ENCODE measurements at places on chromosomes 12 and 14. TPM values are rescaled to one million over a fixed set of nuclear protein-coding genes. Genes with fewer than 3 reads are reported as not detected.

Gene RSRC2
- polyA plus RNA-seq: 40.3 TPM

GRCh38 chr12:123050331-123050831 is 69.9 kb downstream of the ARL6IP4 start:
- H3K36me3 ChIP-seq: no peaks in the 10 kb centered on the region
- no peak for DNase-seq
- no peaks in the 10 kb centered on the region for H3K27me3 ChIP-seq
- no peak overlapping the region for H3K27ac ChIP-seq
- H3K4me3 ChIP-seq: no peak overlapping the region

GRCh38 chr12:57006809-57007475 is 596 bp upstream of the ZBTB39 start:
- H3K4me1 ChIP-seq: peaks cover 56% of the 10 kb centered on the region
- H3K27me3 ChIP-seq: no peaks in the 10 kb centered on the region
- DNase-seq: no peak
- H3K36me3 ChIP-seq: peaks cover 22% of the 10 kb centered on the region
- no peak overlapping the region for H3K27ac ChIP-seq

DNA sequence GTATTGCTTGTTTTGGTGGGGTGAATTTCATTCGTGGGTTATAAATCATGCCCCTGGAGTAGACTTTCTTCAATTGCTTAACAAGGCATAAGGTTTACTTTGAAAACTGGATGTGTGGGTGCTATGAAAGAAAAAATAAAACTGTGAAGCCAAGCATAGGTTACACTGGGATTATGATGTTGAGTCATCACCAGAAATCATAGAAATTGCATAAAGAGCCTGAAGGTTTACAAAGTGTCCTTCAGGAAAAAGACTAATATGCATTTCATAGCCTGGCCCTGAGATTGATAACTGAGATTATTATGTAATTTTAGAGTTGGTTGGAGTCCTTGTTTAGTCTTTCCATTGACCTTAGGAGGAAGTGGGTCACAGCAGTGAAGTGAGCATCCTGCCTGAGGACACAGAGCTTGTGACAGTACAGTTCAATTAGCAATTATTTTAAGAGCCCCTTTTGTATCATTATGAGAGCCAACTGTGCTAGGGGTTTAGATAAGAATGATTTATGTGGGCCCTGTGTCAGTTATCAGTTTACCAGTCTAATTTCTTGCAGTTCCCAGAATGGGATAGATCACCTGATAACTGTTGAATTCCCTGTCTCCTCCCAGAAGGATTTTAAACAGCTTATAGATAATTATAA is 13.6 kb downstream of the LRRK2 start:
- no peak overlapping the region for H3K27ac ChIP-seq
- no peaks in the 10 kb centered on the region for H3K4me1 ChIP-seq
- H3K4me3 ChIP-seq: no peak overlapping the region
- no peaks in the 10 kb centered on the region for H3K36me3 ChIP-seq
- no peak for DNase-seq

GRCh38 chr14:76168531-76168930 is 16.8 kb downstream of the GPATCH2L start:
- no peaks in the 10 kb centered on the region for H3K27me3 ChIP-seq
- no peak overlapping the region for H3K4me3 ChIP-seq
- no peak overlapping the region for H3K27ac ChIP-seq
- peaks cover 29% of the 10 kb centered on the region for H3K36me3 ChIP-seq

GRCh38 chr12:79525357-79525756 is 165.4 kb downstream of the PAWR start:
- no peak overlapping the region for H3K4me3 ChIP-seq
- no peaks in the 10 kb centered on the region for H3K36me3 ChIP-seq
- no peak overlapping the region for H3K27ac ChIP-seq
- no peak for DNase-seq
